ENCODE measurements at places on chromosomes 11 and 22.

DNA sequence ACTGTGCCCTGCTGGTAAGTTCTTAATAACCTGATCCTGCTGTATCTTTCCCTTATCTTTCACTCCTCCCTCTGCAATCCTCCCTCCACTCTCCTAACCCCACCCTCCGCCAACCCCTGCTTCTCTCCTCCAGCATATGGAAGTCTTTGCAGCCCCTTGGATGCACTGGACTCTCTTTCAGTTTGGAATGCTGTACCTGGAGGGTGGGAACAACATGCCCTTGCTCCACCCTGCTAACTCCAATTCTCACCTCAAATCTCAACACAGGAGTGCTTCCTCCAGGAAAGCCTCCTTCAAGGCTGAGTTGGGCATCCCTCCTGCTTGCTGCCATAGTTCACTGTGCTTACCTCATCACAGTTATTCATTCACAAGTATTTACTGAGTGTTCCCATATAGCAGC is 52.8 kb upstream of the LDLRAD3 start:
- no peak overlapping the region for H3K27ac ChIP-seq
- no peaks in the 10 kb centered on the region for H3K36me3 ChIP-seq
- H3K4me3 ChIP-seq: no peak overlapping the region
- peaks cover 6% of the 10 kb centered on the region for H3K27me3 ChIP-seq
- no peak for DNase-seq
- no peaks in the 10 kb centered on the region for H3K4me1 ChIP-seq

- H3K4me3 ChIP-seq: no peak overlapping the region
- no peaks in the 10 kb centered on the region for H3K27me3 ChIP-seq
- no peak overlapping the region for H3K27ac ChIP-seq
- no peak for DNase-seq
Observed at GRCh38 chr11:121961321-121961801, 154.7 kb downstream of the BLID start.

- H3K4me3 ChIP-seq: no peak overlapping the region
- no peaks in the 10 kb centered on the region for H3K27me3 ChIP-seq
- no peak for DNase-seq
- H3K36me3 ChIP-seq: no peaks in the 10 kb centered on the region
- no peak overlapping the region for H3K27ac ChIP-seq
Observed at GRCh38 chr11:116935089-116935488, 97.7 kb upstream of the APOA1 start.

- no peak overlapping the region for H3K4me3 ChIP-seq
- H3K27ac ChIP-seq: no peak overlapping the region
- H3K27me3 ChIP-seq: peaks cover 6% of the 10 kb centered on the region
- peaks cover 4% of the 10 kb centered on the region for H3K4me1 ChIP-seq
- no peak for DNase-seq
- H3K36me3 ChIP-seq: peaks cover 8% of the 10 kb centered on the region
Observed at GRCh38 chr11:12517741-12518140, 140.4 kb downstream of the PARVA start.

DNA sequence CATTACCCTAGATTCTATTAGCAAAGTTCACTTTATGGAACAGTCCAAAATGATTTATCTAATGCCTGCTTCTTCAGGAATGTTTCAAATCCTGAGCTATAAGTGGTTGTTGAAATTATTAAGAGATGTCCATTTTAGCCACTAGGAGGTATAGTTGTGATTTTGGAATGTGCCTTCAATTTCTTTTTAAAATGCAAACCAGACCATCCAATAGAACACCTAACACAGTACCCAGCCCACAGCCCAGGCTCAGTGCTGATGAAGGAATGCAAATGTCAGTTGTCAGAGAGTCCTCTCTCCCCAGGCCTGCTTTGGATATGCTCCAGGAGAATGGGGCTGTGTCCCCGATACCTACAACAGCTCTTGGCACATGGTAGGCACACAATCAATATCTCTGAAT is 85.8 kb upstream of the E2F8 start:
- no peak overlapping the region for H3K4me3 ChIP-seq
- no peaks in the 10 kb centered on the region for H3K36me3 ChIP-seq
- H3K27ac ChIP-seq: no peak overlapping the region

DNA sequence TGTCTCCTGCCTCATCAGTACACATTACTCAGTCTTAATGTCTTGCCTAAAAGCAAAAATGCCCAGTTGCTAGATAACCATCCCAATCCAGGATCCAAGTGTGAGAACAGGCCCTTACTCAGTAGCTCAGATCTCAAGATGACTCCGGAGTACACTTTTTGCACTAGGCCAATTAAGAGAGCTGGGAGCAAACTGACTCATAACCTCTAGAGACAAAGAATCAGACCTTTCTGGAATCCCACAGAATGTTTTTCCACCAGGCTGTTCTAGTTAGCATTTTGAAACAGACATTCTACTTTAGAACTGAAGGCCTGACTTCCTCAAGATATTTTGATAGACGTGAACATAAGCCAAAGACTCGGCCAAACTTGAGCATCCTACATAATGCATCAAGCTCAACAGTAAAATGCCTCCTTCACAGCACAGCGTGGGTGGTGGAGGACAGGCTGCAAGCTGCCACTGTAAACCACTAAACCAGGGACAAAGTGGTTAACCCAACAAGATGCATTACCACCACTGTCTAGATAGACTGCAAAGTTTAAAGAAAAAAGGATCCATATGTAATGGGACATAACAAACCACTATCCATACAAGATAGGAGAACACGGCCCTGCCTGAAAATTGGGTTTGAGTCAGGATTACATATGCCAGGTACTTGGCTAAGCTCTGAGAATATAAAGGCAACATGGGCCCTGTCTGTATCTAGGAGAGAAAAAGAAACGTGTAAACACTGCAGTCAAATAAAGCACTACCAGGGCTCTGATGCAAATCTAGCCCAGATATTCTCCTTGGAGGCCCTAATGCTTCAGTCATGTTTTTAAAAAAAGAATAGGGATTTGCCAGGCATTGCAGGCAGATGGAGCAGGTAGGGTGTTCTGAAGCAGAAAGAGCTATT is 48.3 kb downstream of the MYH9 start:
- no peak for DNase-seq
- peak overlapping the region; percentile 8 for H3K27ac ChIP-seq

- H3K36me3 ChIP-seq: no peaks in the 10 kb centered on the region
- DNase-seq: no peak
- H3K4me1 ChIP-seq: no peaks in the 10 kb centered on the region
- no peak overlapping the region for H3K27ac ChIP-seq
- peaks cover 3% of the 10 kb centered on the region for H3K27me3 ChIP-seq
Observed at GRCh38 chr22:48258064-48258701, 1495.7 kb downstream of the TBC1D22A start.

DNA sequence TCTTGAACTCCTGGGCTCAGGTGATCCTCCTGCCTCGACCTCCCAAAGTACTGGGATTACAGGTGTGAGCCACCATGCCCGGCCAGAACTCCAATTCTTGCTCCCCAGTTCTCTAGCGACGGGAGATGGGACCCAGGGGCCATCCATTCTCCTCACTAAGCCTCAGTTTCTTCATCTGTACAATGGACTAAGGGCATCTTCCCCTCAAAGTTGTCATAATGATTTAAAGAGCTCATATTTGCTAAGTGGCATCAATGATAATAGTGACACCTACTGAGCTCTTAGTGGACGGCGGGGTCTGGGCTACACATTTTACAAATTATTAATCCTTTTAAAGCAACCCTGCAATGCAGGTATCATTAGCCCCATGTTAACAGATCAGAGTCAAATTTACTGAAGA is 34.5 kb downstream of the KIAA0930 start:
- no peak overlapping the region for H3K27ac ChIP-seq
- H3K27me3 ChIP-seq: peaks cover 2% of the 10 kb centered on the region
- H3K36me3 ChIP-seq: peaks cover 6% of the 10 kb centered on the region
- H3K4me1 ChIP-seq: no peaks in the 10 kb centered on the region

DNA sequence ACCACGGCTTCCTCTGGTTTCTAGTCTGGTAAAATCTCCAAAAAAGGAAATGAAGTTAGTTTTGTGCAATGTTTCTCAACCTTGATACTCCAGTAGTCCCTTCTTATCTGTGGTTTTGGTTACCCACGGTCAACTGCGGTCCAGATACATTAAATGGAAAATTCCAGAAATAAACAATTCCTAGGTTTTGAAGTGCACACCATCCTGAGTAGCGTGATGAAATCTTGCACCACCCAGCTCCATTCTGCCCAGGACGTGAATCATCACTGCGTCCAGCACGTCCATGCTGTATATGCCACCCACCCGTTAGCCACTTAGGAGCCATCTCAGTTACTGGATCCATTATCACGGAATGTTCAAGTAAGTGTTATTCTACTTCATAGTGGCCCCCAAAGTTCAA is 117.0 kb downstream of the FBXO7 start:
- no peaks in the 10 kb centered on the region for H3K4me1 ChIP-seq
- H3K27ac ChIP-seq: no peak overlapping the region
- H3K4me3 ChIP-seq: no peak overlapping the region
- H3K36me3 ChIP-seq: no peaks in the 10 kb centered on the region

DNA sequence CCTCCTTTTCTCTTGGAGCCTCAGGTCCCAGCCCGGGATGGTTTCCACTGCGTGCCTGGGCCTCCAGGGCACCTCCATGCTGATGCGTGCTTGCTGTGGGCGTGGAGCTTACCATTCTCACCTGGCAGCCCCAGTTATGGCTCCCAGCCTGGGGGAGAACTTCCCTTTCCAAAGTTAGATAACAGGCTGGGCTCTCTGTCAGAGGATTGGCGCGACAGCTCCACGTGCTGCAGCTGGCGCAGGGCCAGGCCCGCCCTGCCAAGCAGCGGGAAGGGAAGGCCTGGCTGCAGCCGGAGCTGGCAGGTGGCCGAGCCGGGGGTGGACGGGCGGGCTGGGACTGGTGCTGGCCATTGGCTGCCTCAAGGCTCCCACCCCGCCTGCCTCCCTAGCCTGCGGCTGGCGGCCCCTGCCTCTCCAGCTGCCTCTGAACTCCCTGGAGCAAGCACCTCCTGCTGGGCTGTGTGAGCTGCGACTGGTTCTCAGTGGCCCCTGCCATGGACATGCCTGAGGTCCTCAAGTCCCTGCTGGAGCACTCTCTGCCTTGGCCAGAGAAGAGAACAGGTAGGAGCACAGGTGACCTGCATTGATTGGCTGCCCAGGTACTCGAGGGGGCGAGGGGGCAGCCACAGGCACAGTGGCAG is 14.6 kb upstream of the TEF start:
- no peaks in the 10 kb centered on the region for H3K36me3 ChIP-seq
- no peak for DNase-seq
- H3K27me3 ChIP-seq: peaks cover 2% of the 10 kb centered on the region
- H3K27ac ChIP-seq: no peak overlapping the region

GRCh38 chr11:10743354-10744000 is 7.6 kb upstream of the CTR9 start:
- no peaks in the 10 kb centered on the region for H3K36me3 ChIP-seq
- H3K4me1 ChIP-seq: no peaks in the 10 kb centered on the region
- no peak for DNase-seq
- no peak overlapping the region for H3K27ac ChIP-seq
- H3K27me3 ChIP-seq: no peaks in the 10 kb centered on the region

GRCh38 chr11:128456566-128457268 is 130.6 kb downstream of the ETS1 start:
- H3K27ac ChIP-seq: no peak overlapping the region
- H3K4me3 ChIP-seq: no peak overlapping the region
- H3K4me1 ChIP-seq: peaks cover 14% of the 10 kb centered on the region
- DNase-seq: no peak
- H3K36me3 ChIP-seq: peaks cover 35% of the 10 kb centered on the region

DNA sequence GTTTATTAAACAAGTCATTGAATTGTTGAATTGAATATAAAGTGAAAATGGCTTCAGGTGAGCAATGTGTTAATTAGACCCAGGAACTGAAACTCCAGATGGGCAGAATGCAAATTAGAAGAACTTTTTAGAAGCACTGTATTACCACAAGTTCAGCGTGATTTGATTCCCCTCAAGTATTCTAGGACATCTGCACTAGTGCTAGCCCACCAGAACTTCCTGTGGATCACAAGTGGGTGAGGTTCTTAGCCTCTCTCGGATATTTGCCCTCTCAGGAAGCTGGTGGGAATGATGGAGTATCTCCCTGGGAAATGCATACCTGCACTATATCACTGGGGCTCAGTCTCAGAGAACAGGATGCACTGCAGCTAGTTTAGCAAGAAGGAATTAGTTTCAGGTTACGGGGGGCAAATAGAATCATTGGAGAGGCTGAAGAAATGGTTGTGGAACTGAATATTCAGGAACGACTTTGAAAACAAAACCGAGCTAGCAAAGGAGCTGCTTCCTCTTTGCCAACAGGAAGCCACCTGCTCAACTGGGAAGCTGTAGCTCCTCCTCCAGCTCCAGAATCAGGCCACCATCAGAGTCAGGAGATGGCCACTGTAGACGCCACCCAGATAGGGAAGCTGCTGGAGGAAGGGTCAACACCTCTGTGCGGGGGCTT is 74.3 kb downstream of the DHCR7 start:
- peaks cover 3% of the 10 kb centered on the region for H3K4me1 ChIP-seq
- no peak overlapping the region for H3K4me3 ChIP-seq
- no peak overlapping the region for H3K27ac ChIP-seq
- H3K36me3 ChIP-seq: no peaks in the 10 kb centered on the region

DNA sequence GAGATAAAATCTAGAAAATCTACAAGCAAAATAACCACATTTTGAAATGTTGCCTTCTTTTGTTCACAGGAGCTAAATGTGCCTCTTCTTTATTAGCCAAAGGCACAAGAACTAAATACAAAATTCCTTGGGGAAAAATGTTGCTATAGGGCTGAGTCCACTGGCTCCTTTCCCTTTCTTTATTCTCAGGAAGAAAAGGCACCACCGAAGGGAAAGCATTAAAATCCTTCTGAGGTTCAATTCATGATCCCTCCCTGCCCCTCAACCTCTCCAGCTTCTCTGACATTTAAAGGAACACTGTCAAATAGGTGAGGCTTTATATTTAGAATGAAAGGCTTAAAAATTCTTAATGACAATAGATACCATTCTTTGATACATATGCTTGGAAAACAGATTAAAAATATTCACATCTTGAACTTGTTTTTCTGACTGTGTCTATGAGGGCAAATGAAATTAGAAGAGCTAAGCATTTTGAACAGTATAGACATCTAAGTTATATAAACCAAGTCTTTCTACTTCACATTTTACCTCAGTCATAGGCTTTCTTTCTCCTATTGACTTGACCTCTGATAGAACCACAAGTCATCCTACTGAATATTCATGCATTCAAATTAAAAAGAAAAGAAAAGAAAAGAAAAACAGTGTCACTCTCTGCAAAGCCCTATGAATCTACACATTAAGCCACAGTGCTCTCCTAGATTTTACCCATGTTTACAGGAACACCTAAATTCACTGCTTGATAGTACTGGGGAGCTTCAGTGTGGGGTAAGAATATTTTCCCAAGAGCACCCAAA is 148.2 kb downstream of the MAML2 start:
- no peak overlapping the region for H3K27ac ChIP-seq
- H3K27me3 ChIP-seq: no peaks in the 10 kb centered on the region
- H3K4me3 ChIP-seq: no peak overlapping the region

DNA sequence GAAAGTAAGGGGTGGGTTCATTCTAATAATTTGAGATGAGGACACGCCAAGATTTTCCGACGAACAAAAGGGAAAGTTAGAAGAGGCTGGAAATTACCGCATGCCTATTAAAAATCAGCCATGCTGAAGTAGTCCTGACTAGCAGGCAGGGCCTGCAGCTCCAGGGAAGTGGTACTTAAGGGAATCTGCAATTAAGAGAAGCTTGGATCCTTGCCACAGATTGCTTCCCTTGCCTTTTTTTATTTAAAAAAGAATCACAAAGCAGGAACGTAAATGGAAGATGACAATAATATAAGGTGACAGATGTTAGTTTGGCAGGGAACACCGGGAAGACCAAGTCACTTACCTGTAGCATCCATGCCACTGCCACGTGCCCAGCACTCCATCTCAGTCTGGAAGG is 359.3 kb downstream of the CADM1 start:
- H3K36me3 ChIP-seq: no peaks in the 10 kb centered on the region
- H3K4me1 ChIP-seq: peaks cover 3% of the 10 kb centered on the region
- peaks cover 2% of the 10 kb centered on the region for H3K27me3 ChIP-seq
- H3K27ac ChIP-seq: no peak overlapping the region
- DNase-seq: no peak

GRCh38 chr11:43576320-43576802 is 104.2 kb upstream of the HSD17B12 start:
- H3K4me3 ChIP-seq: peak overlapping the region; percentile 59
- DNase-seq: no peak
- peaks cover 20% of the 10 kb centered on the region for H3K4me1 ChIP-seq
- H3K36me3 ChIP-seq: peaks cover 6% of the 10 kb centered on the region

Data from endothelial cell (in vitro differentiated cells).